ENCODE measurements at places on chromosomes 3 and 15.

- DNase-seq = peak; percentile 21
Measured at GRCh38 chr3:107525644-107526305, 3.0 kb downstream of the BBX start.

GRCh38 chr3:186413615-186414415 lies 51.8 kb upstream of the DGKG start:
- no peak for DNase-seq

DNA sequence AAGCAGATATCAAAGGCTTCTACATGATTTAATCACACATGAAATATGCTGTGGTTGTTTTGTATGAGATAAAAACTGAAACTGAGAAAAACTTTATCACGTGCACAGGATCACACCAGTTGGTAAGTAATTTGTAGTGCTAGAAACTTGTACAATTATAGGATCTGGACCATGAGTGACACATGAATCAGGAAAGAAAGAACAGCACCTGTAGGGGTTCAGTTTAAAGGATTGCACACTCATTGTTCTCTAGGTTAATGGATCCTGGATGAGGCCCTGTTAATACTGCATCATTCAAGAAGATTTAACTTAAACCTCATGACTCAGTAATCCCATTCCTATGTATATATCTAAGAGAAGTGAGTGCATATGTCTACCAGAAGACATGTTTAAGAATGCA lies 87.9 kb downstream of the STT3B start:
- DNase-seq = no peak

- no peak for DNase-seq
Measured at GRCh38 chr15:83014205-83014653, 2.8 kb upstream of the C15orf40 start.

- DNase-seq = no peak
Measured at GRCh38 chr15:36465304-36465703, 114.1 kb upstream of the CDIN1 start.

DNA sequence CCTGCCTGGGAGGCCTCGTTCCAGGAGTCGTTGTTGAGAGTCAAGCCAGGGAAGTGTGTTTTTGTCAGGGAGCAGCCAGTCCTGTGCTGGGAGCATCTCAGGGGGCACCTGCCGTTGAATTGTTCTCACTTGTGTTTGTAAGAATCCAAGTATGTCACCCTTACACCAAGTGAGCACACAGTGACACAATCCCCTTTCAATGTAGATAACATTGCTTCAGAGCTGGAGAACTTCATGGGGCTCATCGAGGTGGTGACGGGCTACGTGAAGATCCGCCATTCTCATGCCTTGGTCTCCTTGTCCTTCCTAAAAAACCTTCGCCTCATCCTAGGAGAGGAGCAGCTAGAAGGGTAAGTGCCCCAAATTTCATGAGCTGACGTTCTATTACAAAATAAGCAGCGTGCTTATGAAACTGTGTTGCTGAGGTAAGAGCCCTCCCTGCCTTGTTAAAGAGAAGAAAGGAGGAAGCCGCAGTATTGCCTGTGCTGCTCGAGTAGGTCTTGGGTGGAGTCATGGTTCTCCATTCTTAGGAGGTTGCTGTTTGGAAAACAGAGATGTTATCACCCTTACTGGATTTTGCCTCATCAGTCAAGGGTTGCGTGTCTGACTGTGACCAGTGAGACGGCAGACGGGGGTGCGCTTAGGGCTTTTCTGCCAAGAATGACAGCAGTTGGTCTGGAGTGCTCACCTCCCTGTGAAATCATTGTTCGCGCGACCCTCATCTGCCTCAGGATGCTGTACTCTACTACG lies 108.1 kb downstream of the PGPEP1L start:
- DNase-seq = no peak

DNA sequence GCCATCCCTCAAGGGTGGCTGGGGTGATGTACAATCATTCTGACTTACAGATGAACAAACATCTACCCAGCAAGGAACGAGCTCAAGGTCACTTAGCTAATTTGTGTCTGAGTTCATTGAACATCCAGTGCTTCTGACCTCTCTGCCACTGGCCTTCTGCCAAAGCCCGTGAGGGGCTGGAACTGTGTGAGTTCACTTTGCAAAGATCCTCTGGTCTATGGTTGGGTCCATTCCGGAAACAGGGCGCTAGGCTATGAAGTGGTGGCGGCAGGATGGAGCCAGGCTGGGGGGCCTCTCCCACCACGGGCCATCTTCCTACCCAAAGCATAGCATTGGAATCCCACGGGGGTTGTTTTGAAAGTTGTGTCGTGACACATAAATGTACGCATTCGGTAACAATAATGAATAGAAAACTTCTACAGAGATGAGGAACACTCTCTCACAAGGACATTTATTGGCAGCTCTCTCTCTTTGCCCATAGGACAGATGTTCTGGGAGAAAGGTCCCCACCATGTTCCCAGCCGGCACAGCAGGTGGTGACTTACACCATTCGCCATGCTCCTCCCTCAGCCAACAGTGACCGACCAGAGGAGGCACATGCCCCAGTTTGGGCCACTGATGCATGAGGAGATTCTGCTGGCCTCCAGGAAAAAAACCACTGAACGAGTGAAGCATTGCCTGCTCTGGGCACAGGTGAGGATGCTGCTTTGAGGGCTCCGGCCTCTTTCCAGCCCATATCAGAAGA lies 214.7 kb upstream of the CHRNA7 start:
- no peak for DNase-seq

- no peak for DNase-seq
Measured at GRCh38 chr15:57033715-57034439, 115.4 kb downstream of the TCF12 start.

DNA sequence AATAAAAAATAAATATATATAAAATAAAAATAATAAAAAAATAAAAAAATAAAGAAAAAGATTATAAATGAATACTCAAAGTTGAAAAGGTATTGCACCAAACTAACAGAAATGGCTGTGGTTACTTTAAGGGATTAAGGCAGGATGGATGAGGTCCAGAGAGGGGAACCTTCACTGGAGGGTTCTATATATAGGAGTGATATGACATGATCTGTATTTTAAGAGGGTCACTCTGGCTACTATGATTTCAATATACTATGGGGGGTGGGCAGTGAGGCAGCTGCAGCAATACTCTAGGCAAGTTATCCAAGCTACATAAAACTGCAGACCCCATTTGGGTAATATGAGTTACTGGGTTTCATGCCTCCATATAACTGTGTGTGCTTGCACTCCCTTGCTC lies 24.6 kb downstream of the ACAD11 start:
- no peak for DNase-seq

- no peak for DNase-seq
Measured at GRCh38 chr3:14141602-14142341, 16.9 kb downstream of the TMEM43 start.

GRCh38 chr3:195172039-195172684 lies 98.8 kb downstream of the XXYLT1 start:
- no peak for DNase-seq

DNA sequence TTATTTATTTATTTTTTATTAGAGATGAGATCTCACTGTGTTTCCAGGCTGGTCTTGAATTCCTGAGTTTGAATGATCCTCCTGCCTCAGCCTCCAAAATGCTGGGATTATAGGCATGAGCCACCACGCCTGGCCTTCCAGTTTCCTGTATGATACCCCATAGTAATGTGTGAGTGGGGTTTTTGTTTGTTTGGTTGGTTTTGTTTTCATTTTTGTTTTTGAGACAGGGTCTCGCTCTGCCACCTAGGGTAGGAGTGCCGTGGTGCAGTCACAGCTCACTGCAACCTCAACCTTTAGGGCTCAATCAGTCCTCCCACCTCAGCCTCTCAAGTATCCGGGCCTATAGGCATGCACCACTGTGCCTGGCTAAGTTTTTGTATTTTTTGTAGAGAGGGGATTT lies 30.9 kb downstream of the GOLM2 start:
- DNase-seq = no peak

- no peak for DNase-seq
Measured at GRCh38 chr3:10697918-10698317, 118.1 kb upstream of the SLC6A11 start.

DNA sequence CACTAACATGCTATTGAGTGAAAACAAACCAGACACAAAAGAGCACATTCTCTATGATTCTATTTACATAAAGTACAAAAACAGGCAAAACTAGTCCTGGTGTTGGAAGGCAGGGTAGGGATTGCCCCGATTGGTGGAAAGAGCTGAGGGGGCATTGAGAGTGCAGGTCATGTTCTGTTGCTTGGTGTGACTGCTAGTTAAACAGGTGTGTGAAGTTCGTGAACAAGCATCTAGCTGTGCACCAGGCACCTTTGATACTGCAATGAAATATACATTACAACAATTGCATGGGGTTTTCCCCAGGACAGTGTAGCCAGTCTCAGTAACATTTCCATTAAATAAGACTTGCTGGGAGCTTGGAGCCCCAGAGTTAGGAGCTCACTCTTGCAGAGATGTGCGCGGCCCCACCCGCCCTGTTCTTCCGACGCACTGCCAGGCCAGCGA lies 26.3 kb upstream of the THRB start:
- no peak for DNase-seq

GRCh38 chr15:41795996-41796856 lies 21.9 kb downstream of the MAPKBP1 start:
- no peak for DNase-seq

DNA sequence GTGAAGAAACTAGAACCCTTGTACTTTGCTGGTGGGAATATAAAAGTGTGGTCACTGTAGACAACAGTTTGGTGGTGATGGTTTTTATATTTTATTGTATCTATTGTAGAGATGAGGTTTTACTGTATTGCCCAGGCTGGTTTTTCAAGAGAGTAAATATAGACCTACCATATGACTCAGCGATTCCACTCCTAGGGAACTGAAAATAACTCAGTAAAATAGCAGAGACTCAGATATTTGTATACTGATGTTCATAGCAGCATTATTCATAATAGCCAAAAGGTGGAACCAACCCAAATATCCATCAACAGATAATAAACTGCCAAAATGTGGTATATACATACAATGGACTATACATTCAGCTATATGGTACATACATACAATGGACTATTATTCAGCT lies 68.8 kb upstream of the IL12A start:
- no peak for DNase-seq

- DNase-seq = no peak
Measured at GRCh38 chr3:159113221-159113875, 311.5 kb downstream of the MFSD1 start.
